ENCODE measurements at places on chromosomes 3 and 15.

- DNase-seq, result no peak
Observed at GRCh38 chr3:9765865-9766264, 3.9 kb downstream of the CAMK1 start.

- DNase-seq, result no peak
Observed at GRCh38 chr15:73852507-73852906, 20.9 kb upstream of the TBC1D21 start.

GRCh38 chr3:107965136-107965655, 125.6 kb downstream of the CD47 start:
- DNase-seq, result no peak

DNA sequence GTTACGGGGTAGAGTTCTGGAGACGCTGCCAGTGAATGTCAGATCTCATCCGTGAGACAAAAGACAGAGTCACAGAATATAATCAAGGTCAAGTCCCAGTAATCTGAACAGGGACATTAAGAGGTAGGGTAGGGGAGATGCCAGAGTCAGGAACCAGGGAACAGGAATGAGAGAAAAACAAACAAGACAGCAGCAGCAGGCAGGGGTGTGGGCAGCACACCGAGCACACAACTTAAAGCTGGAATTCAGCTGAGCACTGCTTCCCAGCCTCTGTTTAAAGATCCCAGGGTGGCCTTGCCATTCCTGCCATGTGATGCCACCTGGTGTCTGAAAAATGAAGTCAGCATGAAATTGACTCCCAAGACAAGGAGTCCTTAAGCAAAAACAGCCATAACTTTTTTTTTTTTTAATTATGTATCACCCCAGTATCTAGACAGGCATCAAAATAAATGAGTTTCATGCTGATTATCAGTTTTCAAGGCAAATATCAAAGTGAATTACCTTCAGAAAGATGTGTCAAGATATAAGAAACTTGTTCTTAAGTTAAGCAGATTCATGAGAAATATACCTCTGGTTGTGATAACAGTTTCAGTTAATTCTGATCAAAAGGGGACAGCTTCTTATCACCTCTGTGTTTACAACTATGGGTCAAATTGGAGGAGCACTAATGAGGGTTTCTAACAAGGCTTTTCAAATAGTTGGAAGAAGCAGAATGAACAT, 203.7 kb downstream of the SLC9A9 start:
- peak; percentile 60 for DNase-seq

GRCh38 chr3:24287755-24288450, 206.7 kb downstream of the THRB start:
- DNase-seq, result no peak

DNA sequence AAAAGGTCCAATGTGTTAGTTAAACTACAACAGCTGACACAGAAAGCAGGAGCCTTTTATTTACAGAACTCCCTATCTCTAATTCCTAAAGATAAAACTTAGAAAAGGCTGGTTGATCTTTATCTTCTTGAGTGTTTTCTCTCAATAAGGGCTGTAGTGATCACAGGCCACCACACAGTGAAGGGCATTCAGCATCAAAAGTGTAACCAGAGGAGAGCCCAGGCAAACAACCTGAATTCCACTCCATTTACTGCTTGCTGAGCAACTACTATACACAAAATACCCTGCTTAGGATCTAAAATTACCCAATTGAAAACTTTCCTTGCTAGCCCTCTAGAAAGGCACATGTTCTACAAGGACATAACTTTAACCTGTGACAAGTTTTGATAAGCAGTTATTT, 122.7 kb downstream of the MEIS2 start:
- DNase-seq, result no peak

- DNase-seq, result no peak
Observed at GRCh38 chr3:25044762-25045710, 383.0 kb upstream of the RARB start.

GRCh38 chr3:132445817-132446216, 28.5 kb downstream of the DNAJC13 start:
- DNase-seq, result no peak

- DNase-seq, result peak; percentile 24
Observed at GRCh38 chr3:25592510-25592968, 72.2 kb downstream of the TOP2B start.

- peak; percentile 8 for DNase-seq
Observed at GRCh38 chr15:78641102-78641748, at the start of gene CHRNB4. TSS of gene CHRNB4 (minus strand) at chr15:78641210. CDS start at chr15:78641133, 77 bp downstream.

DNA sequence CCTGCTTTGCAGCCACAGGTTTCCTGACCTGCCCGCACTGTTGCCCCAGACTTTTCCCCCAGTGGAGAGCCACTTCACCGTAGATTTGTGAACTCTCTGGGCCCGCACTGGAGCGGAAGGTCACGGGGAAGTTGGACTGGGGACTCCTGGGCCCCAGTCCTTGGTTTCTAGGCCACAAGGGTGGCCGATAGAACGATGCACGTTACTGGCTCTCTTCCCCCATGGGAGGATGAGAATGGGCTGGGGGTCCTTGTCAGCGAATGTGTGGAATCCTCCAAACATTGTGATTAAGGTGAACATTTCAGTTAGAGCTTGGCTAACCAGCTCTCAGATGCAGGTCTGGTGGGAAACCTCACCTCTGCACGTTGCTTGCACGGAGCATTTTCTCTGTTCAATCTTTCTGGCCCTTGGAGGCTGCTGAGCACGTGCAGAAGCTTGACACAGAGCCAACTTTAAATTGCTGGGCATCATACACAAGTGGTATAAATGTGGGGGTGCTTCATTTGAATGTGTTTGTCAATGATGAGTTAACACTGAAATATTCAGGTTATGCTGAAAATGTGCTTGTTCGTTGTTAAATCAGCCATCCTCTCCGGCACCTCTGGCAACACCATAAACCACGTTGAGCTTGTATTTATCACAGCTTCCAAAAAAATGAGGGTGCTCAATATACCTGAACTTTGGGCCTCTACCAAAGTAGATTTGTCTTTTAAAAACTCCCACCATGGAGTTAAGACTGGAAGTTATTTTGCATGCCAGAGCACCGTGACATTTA, 976 bp downstream of the DIS3L start:
- DNase-seq, result no peak

DNA sequence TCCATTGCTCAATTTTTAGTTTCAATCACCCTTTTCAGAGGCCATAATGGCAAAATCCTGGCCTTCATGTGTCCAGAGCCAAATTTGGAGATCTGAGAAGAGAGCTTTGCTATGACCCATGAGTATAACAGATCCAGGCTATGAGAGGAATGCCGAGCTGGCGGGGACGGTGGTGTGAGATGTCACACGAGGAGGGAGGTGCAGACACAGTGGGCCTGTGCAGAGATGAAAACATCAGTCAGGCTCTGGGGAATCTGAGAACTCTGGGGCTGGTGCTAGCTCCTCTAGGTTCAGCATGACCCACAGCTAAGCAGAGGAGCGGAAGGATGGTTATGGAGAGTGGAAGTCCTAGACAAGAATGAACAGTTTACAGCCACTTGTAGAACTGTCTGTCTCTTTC, 398.3 kb upstream of the ATP10A start:
- DNase-seq, result no peak

DNA sequence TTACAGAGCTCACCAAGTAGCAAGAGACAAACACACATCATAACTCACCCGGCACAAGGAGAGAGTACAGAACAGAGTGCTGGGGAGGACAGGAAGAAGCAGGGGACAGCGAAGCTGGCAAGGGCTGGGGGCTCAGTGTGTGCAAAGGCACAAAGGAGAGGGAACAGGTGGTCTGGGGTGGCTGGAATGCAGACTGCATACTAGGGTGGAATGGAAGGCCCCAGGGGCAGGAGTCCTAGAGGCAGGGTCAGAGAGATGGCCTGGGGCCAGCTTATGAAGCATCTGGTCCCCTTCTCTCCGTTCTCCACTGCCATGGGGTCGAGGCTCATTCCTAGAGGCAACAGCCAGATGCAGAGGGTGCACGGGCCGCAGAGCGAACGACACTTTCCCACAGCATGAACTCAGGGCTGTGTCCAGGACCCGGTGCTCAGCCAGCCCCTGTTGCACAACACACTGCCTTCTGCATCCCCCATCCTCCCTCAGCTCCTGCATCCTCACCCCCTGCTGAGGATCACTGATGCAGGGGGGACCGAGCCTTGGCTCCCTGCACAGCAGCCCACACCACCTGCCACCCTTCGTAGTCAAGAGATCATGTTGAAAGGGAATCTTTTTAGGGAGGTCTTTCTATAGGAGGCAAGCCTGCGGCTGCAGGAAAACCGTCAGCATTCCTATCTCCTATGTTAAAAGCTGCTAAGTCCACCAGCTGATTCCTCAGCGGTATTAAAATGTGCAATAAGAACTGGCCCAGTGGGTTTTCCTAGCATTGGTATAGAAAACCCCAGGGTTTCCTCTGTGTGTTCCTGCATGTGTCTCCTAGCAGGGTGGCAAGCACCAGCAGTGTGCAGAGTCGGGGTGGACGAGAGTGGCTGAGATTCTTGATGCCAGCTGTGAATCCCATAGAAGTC, 293.5 kb downstream of the UACA start:
- no peak for DNase-seq

- DNase-seq, result no peak
Observed at GRCh38 chr3:66021731-66022131, 17.0 kb downstream of the MAGI1 start.

GRCh38 chr3:179081885-179082284, 10.3 kb upstream of the ZMAT3 start:
- no peak for DNase-seq

DNA sequence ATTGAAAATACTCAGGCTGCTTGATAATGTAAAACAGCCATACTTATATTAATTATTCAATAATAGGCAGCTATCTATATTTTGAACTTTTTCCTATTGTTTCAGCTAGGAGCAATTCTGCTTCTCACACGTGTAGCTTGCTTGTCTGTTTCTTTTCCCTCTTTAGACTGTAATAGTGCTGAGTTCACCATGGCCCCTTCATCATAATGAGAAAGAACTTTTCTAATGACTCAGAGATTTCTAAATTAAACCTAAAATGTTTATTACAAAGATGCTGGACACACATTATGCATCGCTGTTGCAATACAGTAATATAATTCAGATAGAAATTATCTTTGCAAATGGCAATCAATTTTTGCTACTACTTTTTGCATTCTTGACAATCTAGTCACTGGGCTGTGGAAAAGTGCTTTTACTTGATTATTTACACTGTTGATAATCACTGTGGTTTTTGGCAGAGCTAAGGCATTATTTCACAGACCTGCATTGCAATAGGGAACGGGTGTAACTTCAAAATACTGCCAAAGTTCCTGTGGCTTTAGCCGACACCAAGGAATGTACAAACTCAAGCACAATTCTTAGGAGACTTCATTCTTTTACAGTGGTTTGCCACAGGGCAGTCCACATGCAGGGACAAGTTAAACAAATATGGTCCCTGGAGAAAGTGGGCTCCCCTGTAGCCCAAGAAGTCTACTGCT, 281.0 kb upstream of the TBL1XR1 start:
- DNase-seq, result peak; percentile 71

DNA sequence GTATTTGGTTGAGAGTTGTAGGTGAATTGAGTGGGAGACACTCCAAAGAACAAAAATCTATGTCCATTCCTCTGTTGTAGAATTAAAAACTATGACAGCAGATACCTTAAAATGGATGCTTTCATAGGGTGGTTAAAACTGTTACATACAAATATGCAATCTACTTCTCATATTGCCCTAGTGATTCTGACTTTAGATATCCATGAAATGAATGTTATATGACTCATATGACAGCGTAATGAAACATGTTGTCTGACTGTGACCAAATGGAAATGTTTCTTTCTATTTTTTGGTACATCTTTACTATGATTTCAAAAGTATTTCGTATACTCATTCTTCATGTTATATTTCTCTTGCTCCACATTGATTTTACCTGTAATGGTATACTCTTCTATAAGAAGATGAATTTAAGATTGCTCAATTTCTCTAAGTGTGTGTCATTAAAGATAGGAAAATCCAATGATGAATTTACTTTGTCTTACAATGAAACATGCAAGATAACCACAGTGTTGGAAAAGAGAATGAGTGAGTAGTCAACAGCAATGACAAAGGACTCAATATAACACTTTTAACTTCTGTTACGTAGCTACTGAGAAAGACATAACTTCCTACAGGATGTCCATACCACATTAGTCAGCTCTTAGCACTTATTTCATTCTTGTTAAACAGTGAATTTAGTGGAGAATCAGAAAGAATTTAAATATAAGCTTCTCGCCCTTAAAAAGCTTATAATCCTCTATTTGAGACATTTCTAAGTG, 79.3 kb upstream of the LSAMP start:
- no peak for DNase-seq

DNA sequence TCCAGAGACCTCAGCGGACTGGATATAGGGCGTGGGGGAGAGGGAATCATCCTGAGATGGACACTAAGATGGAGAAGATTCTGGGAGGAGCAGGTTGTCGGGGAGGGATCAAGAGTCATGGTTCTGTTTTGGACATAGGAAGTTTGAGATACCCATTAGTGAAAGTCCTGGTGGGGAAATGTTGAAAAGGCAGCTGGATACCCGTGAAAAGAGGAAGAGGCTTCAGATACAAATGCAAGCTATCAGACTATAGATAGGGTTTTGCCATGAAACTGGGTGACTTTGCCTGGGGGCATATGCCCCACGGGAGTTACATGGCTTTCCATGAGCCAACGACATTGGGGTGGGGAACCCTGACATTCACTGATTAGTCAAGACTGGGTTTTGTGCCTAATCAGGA, 1.1 kb upstream of the GPR62 start:
- DNase-seq, result no peak

Data from right lung (tissue), 10 donors.